ENCODE measurements at places on chromosomes 12 and 14.

DNA sequence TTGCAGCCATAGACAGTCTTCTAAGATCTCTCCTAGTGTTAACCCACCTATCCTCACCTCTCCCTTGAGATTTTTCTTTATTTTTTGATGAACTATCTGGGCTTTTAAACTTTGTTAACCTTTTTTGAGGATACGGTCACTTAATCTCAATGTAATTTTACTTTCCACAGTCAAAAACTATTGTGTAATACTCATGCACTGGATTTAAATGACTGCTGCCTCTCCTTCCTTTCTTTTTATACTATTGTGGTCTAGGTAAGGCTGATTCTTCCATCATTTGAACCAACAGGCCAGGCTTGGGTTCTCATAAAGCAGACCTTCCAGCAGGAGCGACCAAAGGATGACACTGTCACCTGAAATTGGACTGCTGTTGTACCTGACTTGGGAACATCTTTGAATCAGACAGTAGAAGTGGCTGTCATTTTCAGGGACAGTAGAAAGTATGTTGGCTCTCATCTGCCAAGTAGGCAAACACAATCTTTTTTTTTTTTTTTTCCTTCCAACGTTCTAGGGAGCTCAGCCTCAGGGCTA, 689 bp upstream of the PDE3A start:
- no peak for DNase-seq

DNA sequence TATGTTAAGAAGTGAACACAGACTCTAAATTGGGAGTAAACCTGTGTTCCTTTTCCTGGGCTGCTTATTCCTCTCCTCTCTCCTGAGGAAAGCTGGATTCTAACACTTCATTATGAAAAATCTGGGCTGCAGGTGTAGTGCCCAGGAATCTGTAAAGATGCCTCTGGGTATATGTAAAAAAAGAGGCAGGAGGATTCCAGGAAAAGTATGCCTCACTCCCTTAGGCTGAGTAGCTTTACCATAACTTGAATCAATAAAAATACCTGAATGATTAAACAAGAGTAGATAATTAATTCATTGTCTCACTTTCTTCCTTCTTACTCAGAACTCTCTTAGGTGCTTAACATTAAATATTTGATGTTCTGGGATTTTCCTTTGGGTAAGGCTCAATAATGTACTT, 185.1 kb downstream of the GRIP1 start:
- no peak for DNase-seq

DNA sequence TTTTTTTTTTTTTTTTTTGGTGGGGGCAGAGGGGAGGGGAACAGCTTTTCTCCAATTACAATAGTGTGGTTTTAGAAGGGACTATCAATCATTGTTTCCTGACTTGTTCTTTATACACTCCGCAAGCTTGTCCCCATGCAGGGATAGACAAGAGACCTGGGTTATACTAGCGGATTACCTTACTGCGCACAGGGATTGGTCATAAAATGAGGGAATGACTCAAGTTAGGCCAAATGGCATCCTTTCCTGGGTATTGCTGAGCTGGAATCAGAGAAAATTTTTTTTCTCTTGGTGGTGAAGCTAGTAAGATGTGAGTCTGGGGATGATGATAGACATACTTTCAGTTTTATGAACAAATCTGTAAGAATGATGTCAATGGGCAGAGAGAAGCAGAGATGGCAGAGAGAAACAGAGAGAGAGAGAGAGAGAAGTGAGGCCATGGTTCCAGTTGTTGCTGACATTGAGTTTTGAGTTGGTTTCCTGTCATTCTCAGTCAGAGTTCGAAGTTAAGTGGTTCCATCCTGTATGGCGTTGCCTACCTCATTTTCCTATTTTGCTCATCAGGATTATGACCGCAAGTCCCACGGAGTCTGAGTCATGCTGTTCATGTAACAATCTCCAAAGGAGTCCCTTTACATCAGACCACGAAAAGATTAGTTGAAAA, 59.1 kb upstream of the OTOGL start:
- no peak for DNase-seq

- DNase-seq, result no peak
Measured at GRCh38 chr12:132393991-132394949, 64.9 kb upstream of the GALNT9 start.

GRCh38 chr14:50778721-50779483, 52.1 kb downstream of the NIN start:
- no peak for DNase-seq

DNA sequence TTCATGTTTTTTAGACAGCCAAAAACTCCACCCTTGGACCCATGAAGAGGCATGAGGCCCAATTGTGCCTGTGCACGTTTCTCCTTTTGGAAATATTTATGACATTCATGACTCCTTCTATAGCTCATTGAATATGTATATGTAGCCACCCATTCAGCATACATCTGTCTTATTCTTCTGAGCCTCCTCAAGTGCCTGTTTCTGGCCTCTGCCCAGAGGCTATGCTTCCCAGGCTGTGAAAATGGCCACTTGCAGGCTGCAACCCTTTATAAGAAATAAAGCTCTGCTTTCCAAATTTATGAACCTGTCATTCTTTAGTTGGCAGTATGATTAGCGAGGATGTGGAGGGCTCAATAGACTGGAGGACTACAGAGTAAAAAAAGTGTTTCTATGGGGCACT, 35.3 kb downstream of the TSPAN19 start:
- no peak for DNase-seq

DNA sequence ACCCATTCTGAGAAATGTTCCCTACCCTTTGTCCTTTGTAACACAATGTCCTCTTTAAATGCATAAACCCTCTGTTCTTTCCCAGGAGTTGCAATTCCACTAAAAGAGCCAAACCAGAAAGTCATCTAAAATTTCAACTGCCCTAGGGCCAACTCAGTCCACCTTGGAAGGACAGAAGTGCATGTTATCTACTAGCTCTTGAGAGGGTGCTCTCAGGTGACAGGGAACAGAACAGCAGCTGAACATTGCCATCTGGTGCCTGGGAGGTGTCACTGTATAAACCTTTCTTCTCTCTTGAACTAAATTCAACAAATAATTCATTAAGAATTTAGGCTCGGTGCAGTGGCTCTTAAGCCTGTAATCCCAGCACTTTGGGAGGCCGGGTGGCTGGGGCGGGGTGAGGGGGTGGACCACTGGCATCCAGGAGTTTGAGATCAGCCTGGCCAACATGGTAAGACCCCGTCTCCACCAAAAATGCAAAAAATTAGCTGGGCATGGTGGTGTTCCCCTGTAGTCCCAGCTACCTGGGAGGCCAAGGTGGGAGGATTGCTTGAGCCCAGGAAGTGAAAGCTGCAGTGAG, 10.3 kb upstream of the FERMT2 start:
- DNase-seq, result no peak

DNA sequence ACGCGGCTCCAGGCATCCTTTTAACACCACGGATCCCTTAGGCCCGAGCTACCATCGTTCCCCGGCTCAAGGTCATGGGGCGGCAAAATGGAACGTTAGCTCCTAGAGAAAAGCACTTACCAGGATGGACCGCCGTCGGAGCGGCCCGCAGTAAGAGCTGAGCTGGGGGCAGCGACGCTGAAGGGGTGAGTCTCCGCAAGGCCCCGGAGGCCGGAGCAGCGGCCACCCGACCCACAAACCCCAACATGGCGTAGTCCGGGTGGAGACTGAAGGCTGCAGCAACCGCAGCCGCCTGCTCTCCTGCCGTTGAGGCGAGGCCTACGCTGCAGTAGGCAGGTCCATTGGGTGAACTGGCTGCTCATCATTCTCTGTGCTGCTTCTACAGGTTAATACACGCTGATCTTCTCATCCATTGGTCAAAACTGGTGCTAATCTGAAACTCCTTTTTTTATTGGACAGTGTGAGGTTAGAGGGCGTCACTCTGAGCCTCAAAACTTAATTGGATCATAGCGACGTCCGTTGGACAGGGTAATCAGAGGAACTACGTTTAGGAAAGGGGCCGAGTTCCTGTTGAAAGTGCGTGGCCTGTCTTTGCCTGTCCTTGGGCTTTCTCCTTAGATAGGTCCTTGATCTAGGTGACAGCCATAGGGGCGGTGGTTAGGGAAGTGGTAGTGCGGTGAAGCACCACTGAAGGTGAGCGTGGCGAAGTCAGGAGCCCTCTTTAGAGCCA, at the start of gene ATP5F1B:
TSS of gene ATP5F1B (minus strand) at position 268 of the 730 bp plus-strand sequence. CDS start at position 247, 21 bp downstream.
- DNase-seq, result peak; percentile 97

DNA sequence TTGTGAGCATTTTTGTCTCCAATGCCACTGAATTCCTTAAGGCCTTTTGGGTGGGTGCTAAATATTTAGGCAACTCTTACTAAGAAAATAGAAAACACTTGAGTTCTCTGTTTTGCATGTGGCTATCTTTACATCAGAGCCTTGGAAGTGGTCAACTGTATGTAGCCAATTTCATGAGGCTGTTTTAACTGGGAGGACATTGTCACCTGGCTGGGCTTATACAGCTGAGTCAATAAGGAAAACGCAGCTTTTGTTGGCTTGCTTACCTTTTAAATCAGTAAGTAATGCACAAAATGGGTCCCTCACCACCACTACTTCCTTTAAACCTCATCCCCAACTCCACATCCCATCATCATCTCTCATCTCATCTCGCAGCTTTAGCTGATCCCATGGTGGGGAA, 194.3 kb downstream of the RGS6 start:
- no peak for DNase-seq

DNA sequence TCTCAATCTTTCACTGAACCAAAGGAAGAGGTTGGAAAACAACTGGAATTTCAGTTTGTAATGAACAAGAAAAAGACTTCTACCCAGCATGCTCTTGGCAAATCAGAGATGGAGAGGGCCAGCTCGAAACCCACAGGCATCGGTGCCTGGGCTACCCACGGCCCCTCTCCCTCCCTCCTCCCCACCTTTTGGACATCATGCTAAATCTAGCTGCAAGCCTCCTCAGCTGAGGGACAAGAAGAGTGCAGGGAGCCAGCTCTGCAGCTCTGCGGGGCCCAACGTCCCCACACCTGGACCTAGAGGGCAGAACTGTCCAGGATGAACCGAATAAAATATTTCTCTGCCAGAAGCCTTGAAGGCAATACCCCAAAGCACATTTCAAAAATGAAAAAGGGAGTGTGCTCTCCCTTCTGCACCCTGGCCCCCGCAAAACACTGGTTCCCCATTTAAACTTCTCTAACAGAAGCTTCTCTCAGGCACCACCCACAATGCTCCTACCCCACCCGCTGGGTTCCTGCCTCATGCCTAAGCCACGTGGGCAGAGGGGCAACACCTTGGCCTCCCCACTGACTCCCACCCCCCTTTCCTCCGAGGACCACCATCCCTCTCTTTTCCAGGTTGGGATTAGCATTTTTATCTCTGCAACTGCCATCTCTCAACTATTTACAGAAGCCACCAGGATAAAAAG, 8.2 kb downstream of the CAMKK2 start:
- no peak for DNase-seq

GRCh38 chr12:75848961-75849360, 182.6 kb downstream of the PHLDA1 start:
- no peak for DNase-seq
